Fibroblast of lung (primary cell): ENCODE measurements at places on chromosomes 4 and X. TPM values are rescaled to one million over a fixed set of nuclear protein-coding genes. Genes with fewer than 3 reads are reported as not detected.

Gene FGFRL1
- 5.6 and 6.1 TPM in 2 replicates for total RNA-seq

Gene GAB1
- total RNA-seq: 8.5 and 10.6 TPM in 2 replicates

Gene ANK2
- 75.2 and 95.1 TPM in 2 replicates for total RNA-seq

Gene VCX2
- total RNA-seq: not detected in 2 replicates

Gene ARX
- not detected in 2 replicates for total RNA-seq

Gene GPR173
- total RNA-seq: 2.3 and 5.6 TPM in 2 replicates

Gene MAGEC3
- total RNA-seq: not detected in 2 replicates

Gene SPANXC
- not detected in 2 replicates for total RNA-seq

Gene GUCY1B1
- total RNA-seq: 37.8 and 39.3 TPM in 2 replicates

Gene RBM47
- 1.8 and 2.3 TPM in 2 replicates for total RNA-seq

Gene GAGE12J
- total RNA-seq: not detected in 2 replicates
